Effector memory CD4-positive, alpha-beta T cell (primary cell): ENCODE measurements at places on chromosomes 2 and 18.

GRCh38 chr2:218885981-218886947 lies 5.6 kb downstream of the WNT10A start:
- DNase-seq, result no peak

DNA sequence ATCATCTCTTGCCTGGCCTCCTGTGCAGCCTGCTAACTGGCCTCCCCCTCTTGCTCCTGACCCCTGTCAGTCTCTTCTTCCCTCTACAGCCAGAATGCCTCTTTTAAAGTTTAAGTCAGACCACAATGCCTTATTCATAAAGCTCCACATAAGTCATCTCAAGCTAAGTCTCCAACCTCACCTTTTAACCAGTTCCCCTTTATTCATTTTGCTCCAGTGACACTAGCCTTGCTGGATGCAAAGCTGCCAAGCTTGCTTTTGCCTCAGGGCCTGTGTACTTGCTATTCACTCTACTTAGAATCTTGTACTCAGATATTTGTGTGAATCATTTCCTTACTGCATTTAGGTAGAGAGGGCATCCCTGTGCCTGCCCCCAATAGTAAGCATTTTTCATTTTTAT lies 180.9 kb downstream of the PDE1A start:
- no peak for DNase-seq

DNA sequence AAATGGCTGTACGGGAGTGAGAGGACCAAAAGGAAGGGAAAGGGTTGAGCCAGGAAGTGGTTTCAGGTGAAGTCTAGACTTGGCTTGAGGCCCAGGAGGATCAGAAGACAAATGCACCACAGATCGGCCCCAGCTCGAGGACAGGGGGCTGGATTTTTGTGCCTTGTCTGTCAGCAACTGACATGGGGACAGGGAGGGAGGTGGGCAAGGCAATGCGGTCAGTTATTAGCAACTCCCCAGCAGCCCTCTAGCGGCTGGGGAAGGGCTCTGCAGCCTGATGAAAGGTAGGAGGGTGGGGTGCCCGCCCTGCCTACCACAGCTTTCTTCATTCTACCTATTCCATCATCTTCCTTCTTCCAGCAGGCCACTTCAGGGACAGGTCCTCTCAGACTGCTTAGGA lies 50.0 kb downstream of the CPO start:
- no peak for DNase-seq

GRCh38 chr2:49490710-49491109 lies 336.4 kb upstream of the FSHR start:
- no peak for DNase-seq

GRCh38 chr2:201806442-201807170 lies at the start of gene CDK15:
TSS of gene CDK15 (plus strand) at chr2:201806537. CDS start at chr2:201806665, 128 bp downstream.
- DNase-seq, result no peak
